Upper lobe of left lung (tissue), 6 donors: ENCODE measurements at places on chromosomes 1 and 21. TPM values are rescaled to one million over a fixed set of nuclear protein-coding genes. Genes with fewer than 3 reads are reported as not detected.

DNA sequence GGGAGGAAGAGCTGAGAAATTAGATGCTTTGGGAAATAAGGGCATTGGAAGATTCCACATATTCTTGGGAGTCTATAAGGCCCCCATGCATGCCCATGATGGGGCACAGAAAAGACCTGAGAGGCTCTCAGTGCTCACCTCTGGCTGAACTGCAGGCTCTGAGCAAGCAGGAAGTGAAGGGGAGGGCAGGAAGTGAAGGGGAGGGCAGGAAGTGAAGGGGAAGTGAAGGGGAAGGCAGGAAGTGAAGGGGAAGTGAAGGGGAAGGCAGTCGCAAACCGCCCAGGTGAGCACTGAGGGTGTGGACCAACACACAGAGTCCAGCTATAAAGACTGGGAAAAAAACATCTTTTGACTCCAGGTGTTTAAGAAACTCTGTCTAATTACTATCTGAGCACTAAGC is 3.5 kb downstream of the KRTAP10-9 start:
- DNase-seq: no peak

GRCh38 chr1:229629261-229629660 is 3.2 kb downstream of the URB2 start:
- no peak for DNase-seq

LDLRAD1 gene
- 6.3 TPM for total RNA-seq

DNA sequence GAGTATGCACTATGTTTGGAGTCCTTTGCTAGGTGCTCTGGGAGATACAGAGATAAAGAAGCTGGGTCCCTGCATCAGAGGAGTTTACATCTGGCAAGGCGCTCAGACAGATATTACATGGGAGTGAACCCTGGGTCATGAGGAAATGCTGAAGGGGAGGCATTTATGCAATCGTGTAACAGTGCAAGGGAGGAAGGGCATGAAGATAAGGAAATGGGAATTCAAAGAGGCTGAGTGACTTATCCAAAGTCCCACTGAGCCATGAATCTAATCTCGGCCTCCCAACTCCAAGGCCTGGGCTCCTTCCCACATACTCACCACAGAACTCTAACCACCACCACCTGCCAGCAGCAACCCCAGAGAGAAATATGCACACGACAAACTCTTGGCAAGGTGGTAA is 51.6 kb downstream of the FAM163A start:
- no peak for DNase-seq

DNA sequence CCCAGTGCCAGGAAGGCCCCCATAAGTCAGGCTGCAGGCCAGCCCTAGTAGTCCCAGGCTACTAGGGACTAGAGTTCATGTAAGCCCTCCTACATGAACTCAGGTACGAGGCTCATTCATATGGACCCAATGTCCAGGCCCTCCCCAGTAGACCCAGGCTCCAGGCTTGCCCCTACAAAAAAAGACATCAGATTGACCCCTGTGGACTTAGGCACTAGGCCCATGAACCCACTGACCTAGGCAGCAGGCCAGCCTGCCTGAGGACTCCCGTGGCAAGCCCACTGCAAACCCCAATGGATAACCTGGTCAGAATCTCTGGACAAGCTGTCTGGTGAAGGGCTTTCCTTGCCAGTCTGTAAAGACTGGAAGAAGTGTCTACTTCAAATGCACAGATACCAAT is 51.2 kb downstream of the TNNI3K start:
- DNase-seq: no peak

DNA sequence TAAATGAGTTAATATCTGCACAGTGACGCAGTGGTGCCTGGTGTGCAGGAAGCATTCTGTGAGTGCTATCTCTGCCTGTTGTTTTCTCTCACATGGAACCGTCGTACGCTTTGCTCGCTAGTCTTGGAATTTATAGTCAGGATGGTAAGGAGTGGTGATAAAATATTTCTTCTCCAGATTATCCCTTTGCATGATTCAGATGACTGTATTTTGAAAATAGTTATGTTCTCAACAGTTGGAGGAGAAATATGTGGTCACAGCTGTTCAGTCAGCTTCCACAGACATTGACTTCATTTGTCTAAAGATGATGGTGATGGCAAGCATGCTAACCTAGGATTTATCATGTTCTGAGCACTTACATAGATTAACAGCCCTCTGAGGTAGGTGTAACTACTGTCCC is 41.3 kb upstream of the VAMP3 start:
- no peak for DNase-seq

GRCh38 chr1:115324649-115325420 is 13.2 kb downstream of the NGF start:
- DNase-seq: no peak

MARK1 gene
- 2.9 TPM for total RNA-seq

GRCh38 chr1:75085931-75086330 is 48.3 kb upstream of the LHX8 start:
- DNase-seq: no peak

FNBP1L gene
- total RNA-seq: 84.0 TPM

GRCh38 chr1:207004931-207005830 is 27.4 kb downstream of the C1orf116 start:
- DNase-seq: no peak
